ENCODE measurements at places on chromosomes 1 and 21. TPM values are rescaled to one million over a fixed set of nuclear protein-coding genes. Genes with fewer than 3 reads are reported as not detected.

- DNase-seq: no peak
Measured at GRCh38 chr21:31647650-31648049, 11.8 kb upstream of the SOD1 start.

GRCh38 chr1:111727056-111727455 lies 12.1 kb downstream of the INKA2 start:
- no peak for DNase-seq

- DNase-seq: no peak
Measured at GRCh38 chr1:67687198-67687545, 2.2 kb downstream of the GADD45A start.

DNA sequence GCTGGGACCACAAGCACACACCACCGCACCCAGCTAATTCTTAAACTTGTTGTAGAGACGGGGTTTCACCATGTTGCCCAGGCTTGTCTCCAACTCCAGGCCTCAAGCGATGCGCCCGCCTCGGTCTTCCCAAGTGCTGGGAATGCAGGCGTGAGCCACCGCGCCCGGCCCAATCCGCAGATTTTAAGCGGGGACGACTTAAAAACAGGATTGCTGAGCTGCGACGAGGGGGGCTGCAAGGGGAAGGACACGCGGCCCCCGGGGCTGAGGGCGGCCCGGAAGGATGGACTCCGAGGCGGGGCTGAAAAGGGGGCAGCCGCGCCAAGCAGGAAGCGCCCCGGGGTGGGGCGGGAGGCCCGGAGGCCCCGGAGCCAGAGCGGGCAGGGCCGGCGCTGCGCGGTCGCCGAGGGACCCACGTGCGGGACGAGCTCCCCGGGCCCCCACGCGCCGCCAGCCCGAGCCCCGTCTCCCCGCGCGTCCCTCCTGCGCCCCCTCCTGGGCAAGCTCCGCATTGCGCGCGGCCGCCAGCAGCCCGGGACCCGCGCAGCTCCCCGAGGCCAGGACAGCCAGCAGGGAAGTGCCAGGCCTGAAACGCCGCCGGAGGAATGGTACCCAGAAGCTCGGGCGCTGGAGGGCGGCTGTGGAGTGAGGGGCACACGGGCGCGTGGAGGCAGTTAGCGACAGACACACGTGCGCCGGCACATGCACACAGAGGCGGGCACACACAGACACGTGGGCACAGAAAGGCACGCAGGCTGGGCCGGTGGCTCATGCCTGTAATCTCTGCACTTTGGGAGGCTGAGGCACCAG lies 5.5 kb upstream of the PRKCZ start:
- DNase-seq: peak; percentile 88

- DNase-seq: peak; percentile 41
Measured at GRCh38 chr1:207959141-207959825, 48.4 kb upstream of the CD34 start.

DNA sequence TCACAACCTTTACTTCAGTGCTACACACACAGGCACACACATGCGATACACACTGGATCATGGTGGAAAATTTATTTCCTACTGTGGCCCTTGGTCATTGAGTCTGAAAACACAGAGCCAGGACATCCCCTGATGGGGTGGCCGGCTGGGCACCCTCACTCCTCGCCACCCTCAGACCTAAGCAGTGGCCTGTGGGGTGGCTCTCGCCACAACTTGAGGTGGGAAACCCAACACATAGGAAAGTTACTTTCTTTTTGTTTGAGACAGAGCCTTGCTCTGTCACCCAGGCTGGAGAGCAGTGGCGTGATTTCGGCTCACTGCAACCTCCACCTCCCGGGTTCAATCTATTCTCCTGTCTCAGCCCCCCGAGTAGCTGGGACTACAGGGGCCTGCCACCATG lies 19.4 kb downstream of the CRYAA start:
- no peak for DNase-seq

The KIF21B gene
- total RNA-seq: 67.1 TPM

The ERMAP gene
- 4.5 TPM for total RNA-seq

The LRRIQ3 gene
- 1.9 TPM for total RNA-seq

Data from activated CD4-positive, alpha-beta T cell treated with anti-CD3 and anti-CD28 coated beads for 36 hours (primary cell).